ENCODE measurements at places on chromosomes 7 and 10. TPM values are rescaled to one million over a fixed set of nuclear protein-coding genes. Genes with fewer than 3 reads are reported as not detected.

The SLC35G1 gene
- total RNA-seq: 4.8 TPM

The IQUB gene
- 1.6 TPM for total RNA-seq

The ACBD7 gene
- total RNA-seq: 0.86 TPM

The STRA8 gene
- not detected for total RNA-seq

The CRPPA gene
- 3.6 TPM for total RNA-seq

The INMT gene
- 31.4 TPM for total RNA-seq

The OPN4 gene
- total RNA-seq: not detected

The USP54 gene
- total RNA-seq: 124 TPM

The CALN1 gene
- total RNA-seq: not detected

The MYL10 gene
- not detected for total RNA-seq

The ITIH5 gene
- total RNA-seq: 25.5 TPM

The DUS4L gene
- 14.8 TPM for total RNA-seq

GRCh38 chr7:24891311-24891735, 88.7 kb downstream of the OSBPL3 start:
- no peak for DNase-seq

DNA sequence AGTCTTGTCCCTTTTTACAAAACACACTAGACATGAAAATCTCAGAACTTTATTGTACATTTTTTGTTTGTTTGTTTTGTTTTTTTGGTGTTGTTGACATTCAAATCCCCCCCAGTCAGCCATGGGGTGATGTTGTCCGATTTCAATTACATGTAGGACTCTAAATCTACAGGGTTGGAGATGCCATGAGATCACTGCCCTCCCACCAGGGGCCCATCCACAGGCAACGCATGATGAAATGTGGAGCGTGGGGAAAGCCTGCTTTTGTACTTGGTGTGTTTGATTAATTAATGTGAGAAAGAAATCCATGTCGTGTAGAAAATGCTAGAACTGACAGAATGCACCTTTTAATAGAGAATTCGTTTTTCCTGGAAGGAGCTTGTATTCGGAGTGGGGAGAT, 93.2 kb downstream of the ZNF22 start:
- no peak for DNase-seq

- DNase-seq: no peak
Measured at GRCh38 chr7:137658190-137658900, 188.4 kb downstream of the DGKI start.

- no peak for DNase-seq
Measured at GRCh38 chr10:856416-857157, 74.9 kb downstream of the LARP4B start.

DNA sequence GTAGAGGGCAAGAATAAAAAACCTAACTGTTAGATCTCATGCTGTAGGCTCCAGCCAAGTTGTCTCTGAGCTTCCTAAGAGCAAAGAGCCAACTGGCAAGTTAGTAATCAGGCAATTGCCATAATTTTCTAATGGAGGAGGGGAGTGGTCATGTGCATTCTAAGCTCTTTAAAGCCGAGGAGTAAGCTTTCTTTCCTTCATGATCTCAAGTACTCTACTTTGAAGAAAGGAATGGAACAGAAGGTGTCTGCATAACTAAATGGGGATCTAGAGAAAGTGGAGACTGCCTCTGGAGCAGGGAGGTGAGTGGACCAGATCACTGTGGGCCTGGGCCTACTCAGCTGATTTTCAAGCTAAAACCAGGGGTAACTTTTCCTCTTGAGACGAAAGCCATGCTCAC, 37.7 kb upstream of the TOMM7 start:
- no peak for DNase-seq

DNA sequence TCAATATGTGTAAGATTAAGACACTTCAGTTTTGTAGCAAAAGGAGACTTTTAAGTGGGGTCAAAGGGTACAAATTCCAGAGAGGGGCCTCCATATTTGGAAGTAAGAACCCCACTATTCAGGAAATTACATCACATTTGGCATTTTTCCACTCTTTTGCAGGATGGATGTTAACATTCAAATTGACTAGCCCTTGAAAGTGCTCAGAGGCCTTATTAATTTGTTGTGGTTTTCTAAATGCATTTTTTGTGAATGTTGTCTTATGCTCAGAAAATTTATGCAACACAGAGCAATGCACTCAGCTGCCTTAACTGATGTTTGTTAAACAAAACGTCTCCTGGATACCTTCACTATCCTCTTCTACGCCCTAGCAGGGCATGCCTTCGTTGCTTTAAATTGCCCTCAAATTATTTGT, 50.9 kb upstream of the PDLIM1 start:
- no peak for DNase-seq

- no peak for DNase-seq
Measured at GRCh38 chr10:124132876-124133275, 39.5 kb upstream of the CHST15 start.

- DNase-seq: no peak
Measured at GRCh38 chr10:21944727-21945386, 58.7 kb downstream of the DNAJC1 start.

- DNase-seq: no peak
Measured at GRCh38 chr7:146960773-146961391, 844.3 kb downstream of the CNTNAP2 start.

GRCh38 chr7:18408461-18408860, 87.1 kb upstream of the HDAC9 start:
- no peak for DNase-seq

GRCh38 chr7:150842716-150843115, 9.6 kb upstream of the AOC1 start:
- DNase-seq: no peak

GRCh38 chr7:131272086-131272485, 55.6 kb upstream of the MKLN1 start:
- no peak for DNase-seq

- no peak for DNase-seq
Measured at GRCh38 chr10:122347170-122347841, 27.2 kb upstream of the PLEKHA1 start.

DNA sequence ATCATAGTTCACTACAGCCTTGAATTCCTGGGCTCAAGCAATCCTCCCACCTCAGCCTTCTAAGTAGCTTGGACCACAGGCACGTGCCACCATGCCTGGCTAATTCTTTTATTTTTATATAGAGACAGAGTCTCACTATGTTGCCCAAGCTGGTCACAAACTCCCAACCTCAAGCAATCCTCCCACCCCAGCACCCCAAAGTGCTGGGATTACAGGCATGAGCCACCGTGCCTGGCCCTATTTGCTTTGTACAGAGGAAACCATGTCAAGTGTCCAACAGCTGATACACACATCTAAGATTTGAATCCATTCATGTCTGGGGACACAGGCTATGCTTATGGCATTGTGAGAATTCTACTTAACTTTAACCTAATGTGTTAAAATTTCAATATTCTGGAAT, 29.9 kb upstream of the MPP7 start:
- no peak for DNase-seq

GRCh38 chr10:24992512-24993133, 23.3 kb downstream of the ENKUR start:
- no peak for DNase-seq

DNA sequence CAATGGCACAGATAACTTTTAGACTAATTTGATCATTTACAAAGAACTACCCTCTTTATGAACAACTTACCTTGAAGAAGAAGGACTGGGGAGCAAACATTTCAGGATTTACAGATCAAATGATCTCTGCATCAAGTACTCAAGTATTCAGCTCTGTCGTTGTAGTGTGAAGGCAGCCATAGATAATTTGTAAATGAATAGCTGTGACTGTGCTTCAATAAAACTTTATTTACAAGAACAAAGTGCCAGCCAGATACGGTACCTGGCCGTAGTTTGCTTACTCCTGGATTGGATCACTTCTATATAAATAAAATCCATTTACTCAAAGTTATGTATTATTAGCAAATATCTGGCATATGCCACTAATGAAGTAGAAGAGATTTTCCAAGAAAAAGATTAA, 388.2 kb upstream of the SEMA3A start:
- DNase-seq: no peak

GRCh38 chr7:149097088-149097487, 6.6 kb upstream of the ZNF786 start:
- no peak for DNase-seq

GRCh38 chr7:54419209-54419608, 123.0 kb upstream of the VSTM2A start:
- DNase-seq: no peak

GRCh38 chr10:113128450-113129070, 178.5 kb downstream of the TCF7L2 start:
- DNase-seq: no peak

- peak; percentile 60 for DNase-seq
Measured at GRCh38 chr7:132393789-132394261, 182.4 kb downstream of the PLXNA4 start.

DNA sequence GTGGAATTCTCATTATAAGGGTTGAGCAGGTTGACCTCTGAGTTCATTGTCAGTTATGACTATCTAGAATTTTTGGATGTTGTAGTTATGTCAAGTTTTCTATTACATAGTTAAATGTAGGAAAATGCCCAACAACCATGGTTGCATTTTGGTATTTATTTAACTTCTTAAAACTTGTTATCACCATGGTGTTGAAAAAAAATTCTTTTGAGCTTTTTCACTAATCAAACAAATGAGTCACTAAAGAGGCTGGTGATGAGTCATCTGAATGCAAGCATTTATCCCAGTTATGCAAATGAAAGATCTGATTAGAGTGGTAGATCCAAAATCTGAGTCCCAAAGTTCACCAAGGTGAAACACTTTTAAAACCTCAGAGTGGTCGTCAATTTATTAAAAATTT, 624.7 kb upstream of the IGFBP3 start:
- DNase-seq: no peak

- no peak for DNase-seq
Measured at GRCh38 chr10:57846307-57847065, 421.2 kb downstream of the IPMK start.

DNA sequence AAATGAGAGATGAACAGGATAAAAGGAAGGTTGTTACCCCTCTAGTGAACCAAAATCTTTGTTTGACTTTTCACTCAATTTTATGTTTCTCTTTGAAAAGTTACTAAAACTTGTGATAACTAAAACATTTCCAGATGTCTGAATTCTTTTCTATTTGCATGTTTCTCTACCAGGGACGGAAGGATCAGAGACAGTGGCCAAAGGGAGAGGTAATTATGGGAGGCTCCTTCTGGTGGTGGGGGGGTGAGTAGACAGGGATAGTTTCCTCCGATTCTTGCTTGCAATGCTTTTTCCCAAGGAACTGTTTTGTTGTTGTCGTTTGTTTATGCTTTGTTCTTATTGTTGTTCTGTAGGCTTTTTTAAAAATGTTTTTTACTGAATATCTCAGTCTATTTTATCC, 374.8 kb downstream of the INHBA start:
- DNase-seq: no peak

DNA sequence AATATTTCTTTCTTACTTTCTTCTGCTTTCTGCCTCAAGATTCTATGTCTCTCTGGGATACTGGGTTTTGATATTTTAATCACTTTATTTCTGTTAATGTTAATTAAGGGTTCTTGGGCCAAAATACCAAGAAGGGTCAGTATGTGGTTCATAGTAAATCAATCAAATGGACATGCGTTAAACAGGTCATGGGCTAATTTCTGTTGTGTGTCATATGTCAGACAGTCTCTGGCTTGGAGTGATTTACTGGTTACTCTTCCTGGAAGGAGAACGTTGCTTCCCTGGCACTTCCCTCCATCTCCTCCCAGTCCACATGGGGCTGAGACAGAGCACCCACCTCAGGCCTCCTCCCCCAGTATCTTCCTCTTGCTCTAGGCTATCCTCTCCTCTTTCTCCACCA, 489.1 kb downstream of the SUGCT start:
- no peak for DNase-seq

DNA sequence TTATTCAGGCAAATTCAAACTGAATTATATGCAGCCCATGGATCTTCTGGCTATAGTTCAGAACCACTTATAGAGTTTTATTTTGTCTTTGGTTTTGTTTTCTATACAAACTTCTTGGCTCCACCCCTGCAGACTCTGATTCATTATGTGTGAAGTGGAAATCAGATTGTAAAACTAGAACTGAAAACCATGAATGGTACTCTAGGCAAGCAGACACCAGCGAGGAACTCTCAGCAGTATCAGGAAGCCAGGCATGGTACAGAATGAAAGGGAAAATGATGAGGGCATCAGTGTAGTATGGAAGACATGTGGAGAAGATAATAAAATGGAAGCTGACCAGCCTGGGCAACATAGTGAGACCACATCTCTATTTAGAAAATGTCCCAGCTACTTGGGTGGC, 1026.9 kb upstream of the C7orf33 start:
- no peak for DNase-seq

GRCh38 chr10:649798-650440, 39.5 kb downstream of the DIP2C start:
- peak; percentile 43 for DNase-seq

- no peak for DNase-seq
Measured at GRCh38 chr10:60789340-60789739, 11.1 kb downstream of the CDK1 start.

DNA sequence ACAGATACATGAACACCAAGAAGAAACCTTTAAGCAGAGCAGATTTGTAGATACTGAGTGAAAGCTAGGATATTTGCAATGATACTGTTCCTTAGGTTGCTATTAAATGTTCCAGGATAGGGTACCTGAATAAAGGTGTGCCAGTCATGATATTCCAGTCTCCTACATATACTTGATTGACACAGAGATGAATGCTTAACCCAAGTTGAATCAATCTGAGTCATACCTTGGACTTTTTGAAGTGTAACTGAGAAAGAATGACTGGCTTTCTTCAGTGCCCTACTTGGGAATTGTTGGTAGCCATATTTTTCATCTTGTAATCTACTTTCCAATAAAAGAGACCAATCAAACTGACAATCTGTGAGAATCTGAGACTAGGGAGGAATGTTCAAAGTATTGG, 805.7 kb upstream of the GHITM start:
- DNase-seq: no peak

Data from ureter (tissue), 1 donor.